NK-92 treated with Interleukin-12 subunit alpha and Interleukin-12 subunit beta, amount 100 ng/mL, for 24 hours (cell line): ENCODE measurements at places on chromosomes 3 and 15.

- DNase-seq, result no peak
Observed at GRCh38 chr3:144142151-144142840, 170.7 kb downstream of the DIPK2A start.

GRCh38 chr15:42363942-42364341, 4.6 kb downstream of the CAPN3 start:
- no peak for DNase-seq

GRCh38 chr3:56904552-56905215, 102.9 kb upstream of the ARHGEF3 start:
- no peak for DNase-seq

GRCh38 chr3:186612065-186612464, 795 bp upstream of the AHSG start:
- DNase-seq, result no peak

GRCh38 chr3:126865736-126866135, 117.2 kb upstream of the PLXNA1 start:
- no peak for DNase-seq

GRCh38 chr3:194270627-194271459, 80.3 kb downstream of the CPN2 start:
- DNase-seq, result no peak

DNA sequence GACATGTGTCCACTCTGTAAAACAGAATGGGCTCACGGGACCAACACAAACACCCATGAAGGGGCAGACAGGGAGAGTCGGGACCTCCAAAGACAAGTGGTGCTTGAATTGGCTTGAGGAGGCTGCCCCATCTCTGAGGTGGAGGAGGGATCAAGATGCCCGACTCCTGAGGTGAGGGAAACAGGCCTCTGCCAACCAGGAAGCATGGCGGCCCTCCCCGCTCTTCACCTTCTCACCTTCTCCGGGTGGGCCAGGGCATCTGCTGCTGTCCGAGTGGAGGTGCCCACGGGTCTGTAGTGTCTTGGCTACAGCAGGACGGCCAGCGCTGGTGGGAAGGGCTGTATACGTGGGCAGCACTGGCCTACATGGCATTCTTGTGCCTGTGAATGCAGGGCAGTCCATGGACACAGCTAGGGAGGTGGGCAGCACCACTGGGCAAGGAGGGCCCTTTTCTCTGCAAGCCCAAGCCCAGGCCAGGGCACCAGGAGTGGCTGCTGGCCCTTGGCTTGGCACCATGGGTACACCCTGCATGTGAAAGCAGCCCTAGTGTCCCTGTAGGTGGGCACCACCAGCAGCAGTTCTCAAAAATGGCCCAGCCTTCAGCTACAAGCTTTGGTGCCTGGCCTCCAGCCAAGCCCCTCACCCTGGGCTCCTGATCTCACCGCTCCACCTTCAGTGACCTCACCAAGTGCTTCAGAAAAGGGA, 79.4 kb downstream of the SNRK start:
- DNase-seq, result no peak

GRCh38 chr3:16999161-16999560, 114.4 kb downstream of the PLCL2 start:
- no peak for DNase-seq

DNA sequence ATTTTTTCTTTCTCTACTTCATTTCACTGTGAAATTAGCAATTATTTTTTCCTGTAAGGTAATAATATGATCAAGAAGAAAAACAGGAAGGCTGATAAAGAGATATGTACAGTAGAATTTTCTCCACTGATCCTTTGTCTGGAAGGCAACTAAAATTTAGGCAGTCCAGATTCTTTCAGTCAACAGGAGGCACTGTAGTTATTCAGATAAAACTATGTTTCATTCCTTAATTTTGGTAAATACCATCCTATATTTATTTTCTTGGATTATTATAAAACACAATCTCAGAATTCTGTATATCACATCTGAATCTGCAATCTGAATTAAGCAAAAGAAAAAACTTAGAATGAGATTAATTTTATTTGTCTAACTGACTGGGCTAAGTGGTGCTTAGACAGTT, 343.2 kb downstream of the LSAMP start:
- DNase-seq, result no peak

DNA sequence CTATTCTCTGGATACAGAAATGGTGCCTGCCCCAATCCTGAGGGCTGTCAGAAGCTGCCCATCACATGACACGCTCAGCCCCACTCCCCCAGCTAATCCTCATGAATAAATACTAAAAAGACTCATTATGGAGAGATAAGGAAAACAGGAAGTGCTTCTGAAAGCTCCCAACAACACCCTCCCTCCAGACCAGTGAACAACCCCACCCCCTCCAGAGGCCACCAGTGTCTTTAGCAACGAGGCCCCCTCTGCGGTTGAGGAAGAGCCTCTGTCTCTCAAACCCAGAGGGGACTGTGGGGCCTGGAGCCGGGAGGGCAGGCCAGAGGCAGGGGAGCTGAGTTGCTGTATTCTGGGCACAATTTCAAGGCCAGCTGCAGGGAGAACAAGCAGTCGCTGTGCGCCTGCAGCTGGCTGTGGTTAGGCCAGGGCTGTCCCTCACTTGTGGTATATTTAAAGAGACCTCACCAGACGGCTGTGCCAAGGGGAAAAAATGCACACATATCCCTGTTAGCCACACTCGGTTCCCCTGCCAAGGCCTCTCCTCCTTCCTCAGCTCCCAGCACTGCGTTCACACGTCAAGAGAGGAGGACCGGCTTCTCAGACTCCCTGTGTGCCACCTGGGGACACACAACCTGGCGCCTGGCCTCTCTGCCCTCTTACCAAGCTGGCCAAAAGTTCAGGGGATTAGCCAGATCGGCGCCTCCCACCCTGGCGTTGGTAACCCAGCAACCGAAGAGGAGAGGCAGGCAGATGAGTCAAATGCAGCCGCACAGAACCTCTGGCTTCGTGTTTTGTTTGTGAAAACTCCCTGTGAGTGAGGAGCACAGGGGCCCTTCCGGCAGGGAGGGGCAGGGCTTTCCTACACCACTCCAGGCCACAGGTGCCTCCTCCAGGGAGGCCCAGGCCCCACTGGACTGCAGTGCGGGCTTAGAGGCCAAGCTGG, 101.2 kb upstream of the ETV5 start:
- DNase-seq, result no peak

DNA sequence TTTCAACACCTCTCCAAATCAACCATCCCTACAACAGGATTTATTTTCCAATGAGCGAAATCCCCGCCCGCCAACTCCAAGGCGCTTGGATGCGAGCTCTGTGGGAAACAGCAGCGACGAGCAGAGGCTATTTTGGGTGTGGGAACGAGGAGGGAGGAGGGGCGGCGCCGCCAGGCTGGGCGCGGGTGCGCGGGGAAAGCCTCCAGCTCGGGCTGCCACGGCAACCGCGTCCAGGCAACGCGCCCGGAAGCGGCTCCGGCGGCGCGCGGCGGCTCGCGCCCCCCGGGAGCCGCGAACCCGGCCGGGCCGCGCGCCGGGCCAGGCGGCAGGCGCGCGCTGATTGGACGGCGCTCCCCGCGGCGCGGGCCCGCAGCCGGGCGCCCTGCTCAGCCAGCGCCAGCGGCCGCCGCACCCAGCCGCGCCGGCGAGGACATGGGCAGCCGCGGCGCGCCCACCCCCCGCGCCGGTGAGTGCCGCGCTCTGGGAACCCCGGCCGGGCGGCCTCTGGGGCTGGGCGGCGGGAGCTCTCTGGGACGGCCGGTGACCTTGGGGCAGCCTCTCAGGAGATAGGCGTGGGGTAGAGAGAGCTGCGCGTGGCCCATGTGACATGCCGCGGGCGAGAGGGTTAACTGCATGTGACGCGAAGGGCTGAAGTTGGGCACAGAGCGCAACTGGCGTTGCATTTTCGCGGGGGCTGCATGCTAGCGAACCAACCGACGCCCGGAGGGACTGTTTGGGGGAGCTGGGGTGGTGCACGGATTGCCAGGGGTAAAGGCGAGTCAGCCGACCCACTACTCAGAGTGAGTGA, at the start of gene FAM81A:
Gene FAM81A (plus strand): TSS at position 370 of the 808 bp plus-strand sequence. CDS start 20,441 bp downstream, outside the sequence.
- no peak for DNase-seq

DNA sequence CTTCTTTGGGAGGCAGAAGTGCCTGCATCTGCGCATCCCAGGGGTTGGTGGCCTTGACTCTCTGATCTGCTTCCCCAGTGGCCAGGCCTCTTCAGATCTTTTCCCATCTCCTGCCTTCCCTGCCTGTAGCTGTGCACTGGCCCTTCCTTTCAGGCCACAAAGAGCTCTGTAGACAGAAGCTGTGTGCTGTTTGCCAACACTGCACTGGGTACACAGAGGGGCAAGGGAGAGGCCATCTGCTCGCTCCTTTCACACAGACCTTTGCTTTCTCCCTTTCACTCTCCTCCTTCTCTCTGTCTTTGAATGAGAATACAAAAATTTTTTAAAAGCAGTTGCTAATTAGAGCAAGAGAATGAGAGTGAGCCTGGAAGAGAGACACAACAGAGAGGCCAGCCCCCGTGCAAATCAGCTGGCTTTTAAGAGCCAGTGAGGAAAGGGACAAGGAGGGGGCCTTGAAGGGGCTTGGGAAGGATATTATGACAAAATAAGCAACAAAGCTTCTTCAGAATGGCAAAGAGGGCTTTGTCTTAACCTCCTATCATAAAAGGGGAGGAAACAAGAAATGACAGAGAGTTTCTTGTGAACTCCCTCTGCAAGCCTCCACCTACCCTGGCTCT, 170.9 kb downstream of the EPHB1 start:
- DNase-seq, result no peak
